AG04450 (cell line): ENCODE measurements at places on chromosomes 1 and 21.

DNA sequence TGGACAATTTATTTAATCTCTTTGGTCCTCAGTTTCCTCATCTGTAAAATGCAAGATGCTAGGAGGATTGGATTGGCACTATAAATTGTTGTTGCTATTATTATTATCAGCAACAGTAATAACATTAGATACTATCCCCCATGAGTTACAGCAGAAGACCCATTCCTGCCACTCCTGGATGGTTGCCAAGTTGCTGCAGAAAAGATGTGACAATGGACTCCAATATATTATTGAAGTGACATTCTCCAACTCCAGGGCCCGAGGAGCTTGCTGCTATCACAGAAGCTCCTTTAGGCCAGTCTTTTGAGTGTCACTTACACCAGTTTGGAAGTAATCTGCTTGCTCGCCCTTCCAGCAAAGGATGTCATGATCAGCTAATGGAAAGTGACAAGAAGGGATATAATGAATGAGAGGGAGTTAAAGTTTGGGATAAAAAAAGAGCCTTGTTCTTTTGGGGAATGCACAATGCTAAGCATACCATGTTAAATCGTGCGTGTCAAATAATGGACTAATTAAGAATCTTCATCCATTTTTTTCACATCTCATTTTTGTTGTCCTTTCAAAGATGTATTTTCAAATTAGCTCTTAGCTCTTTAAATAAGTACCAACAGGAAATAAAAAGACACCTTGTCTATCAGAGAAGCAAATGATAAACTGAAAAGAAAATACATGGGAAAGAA is 19.5 kb upstream of the PROX1 start:
- DNase-seq: no peak

DNA sequence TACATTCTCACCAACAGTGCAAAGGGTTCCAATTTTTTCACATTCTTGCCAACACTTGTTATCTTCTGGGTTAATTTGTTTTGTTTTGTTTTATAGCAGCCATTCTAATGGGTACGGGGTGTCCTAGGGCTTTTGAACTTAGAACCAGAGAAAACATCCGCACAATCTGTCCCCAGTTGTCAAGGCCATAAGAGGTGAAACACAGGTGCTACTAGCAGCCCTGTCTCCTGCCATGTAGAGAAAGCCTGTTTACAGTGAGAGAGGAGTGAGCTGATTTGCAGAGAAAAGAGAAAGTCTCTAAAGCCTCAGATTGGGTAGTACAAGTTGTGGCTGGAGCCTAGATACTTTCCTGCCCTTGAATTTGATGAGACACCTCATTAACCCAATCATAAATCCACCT is 46.4 kb upstream of the BMP8B start:
- no peak for DNase-seq

GRCh38 chr1:198166900-198167299 is 10.1 kb downstream of the NEK7 start:
- DNase-seq: no peak

DNA sequence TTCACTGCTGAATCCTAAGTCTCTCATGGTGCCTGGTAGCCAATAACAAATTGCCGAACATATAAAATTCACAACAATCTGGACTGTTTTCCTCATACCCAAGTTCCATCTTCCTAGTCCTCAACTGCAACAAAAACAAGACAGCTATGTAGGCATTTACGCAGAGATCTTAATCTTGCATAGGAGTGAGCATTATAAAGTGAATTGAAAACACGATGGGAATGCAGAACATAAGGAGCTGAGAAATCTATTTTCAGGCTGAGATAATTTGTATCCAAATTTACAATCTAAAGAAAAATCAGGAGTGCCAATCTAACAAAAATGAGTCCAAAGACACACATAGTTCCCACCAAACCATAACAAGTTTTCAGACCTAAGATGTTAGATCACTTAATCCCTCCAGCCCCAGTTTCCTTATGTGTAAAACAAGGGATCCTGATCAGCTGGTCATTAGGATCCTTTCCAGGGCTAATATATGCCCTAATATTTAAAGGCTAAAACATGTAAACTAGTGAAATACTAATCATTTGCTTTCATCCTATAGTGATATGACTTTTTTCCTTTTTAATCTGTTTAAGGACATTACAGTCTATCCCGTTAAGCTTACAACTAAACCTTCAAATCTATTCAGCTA is 1.9 kb downstream of the SLC16A1 start:
- DNase-seq: no peak

GRCh38 chr1:12136916-12137610 is 29.7 kb upstream of the TNFRSF1B start:
- no peak for DNase-seq

DNA sequence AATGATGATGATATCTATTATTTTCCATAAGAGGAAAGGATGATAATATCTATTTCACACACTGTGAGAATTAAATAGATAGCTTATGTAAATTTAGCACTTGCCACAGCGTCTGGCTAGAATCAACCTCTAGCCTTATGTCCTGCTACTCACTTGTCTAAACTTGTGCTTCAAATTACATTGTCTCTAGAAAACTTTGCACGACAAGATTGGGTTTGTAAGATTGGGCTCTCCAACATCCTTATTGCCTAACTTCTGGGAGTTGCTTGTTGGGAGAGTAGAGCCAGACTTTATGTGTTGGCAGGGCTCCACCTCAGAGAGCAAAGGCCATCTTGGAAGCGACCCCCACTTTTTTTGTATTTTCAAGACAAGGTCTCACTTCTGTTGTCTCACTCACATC is 50.0 kb upstream of the POGK start:
- no peak for DNase-seq

DNA sequence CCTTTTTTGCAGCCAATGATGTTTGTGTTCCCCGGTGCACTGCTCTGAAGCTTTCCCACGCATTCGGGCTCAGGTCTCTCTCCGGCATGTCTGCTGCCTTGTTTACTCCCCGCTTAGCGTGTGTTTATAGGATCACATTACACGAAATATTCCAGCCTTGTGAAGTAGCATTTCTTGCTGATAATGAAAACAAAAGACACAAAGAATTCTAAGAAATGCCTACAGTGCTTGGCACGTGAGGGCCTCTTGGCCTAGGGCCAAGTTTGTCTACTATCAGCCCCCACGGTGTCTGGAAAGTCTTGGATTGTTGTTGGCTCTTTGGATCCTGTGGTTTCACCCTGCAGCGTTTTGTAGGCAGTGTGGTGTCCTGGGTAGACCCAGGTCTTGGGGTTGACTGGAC is 11.2 kb upstream of the GSTM4 start:
- DNase-seq: no peak

- DNase-seq: no peak
Observed at GRCh38 chr21:43337901-43338655, 88.9 kb downstream of the SIK1 start.
